Right atrium auricular region (tissue), 2 donors: ENCODE measurements at places on chromosomes 7 and 10.
A peak's percentile ranks its signal among the peaks of the same experiment; 100 is the strongest.

GRCh38 chr7:726854-727103 is 280 bp downstream of the DNAAF5 start:
- DNase-seq: no peak

DNA sequence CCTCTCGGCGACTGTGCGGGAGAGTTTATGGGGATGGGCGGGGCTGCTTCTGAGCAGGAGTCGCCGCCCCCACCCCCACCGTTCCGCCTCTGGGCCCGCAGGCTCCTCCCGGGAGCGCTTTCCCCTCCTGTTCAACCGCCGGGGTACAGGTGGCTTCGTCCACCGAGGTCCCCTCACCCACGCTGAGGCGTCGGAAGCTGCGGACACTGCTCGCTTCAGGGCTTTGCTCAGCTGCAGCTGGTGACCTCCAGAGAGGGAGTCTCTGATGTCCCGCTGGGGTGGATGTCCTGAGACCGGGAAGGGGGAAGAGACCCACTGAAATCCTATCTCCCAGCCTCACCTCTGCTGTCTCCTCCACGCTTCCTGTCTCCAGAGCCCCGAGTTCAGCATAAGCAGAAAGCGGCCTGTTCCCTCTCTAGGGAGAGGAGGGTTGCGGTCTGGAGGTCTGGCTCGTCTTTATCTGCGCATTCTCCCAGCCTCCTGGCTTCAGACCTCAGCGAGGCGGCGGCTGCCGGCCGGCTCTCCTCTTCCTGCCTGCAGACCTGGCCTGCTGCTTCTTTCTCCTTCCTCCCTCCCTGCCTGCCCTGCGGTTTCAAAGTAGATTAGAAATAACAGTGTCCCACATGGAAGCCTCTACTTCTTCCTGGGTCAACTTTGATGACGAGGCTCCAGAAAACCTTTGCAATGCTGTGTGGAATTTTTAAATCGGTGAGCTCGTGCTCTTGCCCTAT is 1.8 kb downstream of the CYP2E1 start:
- DNase-seq: no peak

GRCh38 chr10:124447751-124448466 is 1.9 kb downstream of the NKX1-2 start:
- DNase-seq: no peak

DNA sequence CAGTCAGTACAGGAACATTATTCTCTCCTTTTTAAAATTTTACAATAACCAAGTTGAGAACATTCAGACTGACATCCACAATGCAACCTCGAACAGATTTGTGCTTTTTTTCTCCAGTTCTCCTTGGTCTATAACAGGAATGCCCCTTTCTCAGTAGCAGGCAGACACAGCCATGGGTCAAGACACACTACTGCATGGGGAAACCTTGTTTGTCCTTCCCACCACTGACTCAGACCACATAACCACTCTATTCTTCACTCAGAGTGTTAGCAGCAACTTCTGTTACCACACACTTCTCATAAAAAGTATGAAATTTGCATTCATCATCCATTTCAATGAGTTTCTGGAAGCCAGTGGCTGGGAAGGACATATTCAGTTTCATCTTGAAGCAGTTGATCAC is 421.7 kb downstream of the ADRA2A start:
- no peak for DNase-seq

DNA sequence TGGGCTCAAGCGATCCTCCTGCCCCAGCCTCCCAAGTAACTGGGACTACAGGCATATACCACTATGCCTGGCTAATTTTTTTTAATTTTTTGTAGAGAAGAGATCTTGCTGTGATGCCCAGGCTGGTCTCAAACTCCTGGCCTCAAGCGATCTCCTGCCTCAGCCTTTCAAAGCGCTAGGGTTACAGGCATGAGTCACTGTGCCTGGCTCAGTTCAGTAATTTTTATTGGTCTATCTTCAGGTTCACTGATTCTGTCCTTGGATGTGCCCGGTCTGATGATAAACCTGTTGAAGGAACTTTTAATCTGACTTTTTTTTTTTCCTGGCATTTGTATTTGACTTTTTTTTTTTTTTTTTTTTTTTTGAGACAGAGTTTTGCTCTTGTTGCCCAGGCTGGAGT is 40.1 kb upstream of the STRIP2 start:
- DNase-seq: no peak

- no peak for DNase-seq
These were observed 148.4 kb upstream of the KAT6B start for GRCh38 chr10:74677951-74678350.

- peak; percentile 82 for DNase-seq
These were observed 240.2 kb upstream of the INHBA start for GRCh38 chr7:41943094-41943577.

- no peak for DNase-seq
These were observed 31.3 kb upstream of the GALNT11 start for GRCh38 chr7:151993977-151994676.

DNA sequence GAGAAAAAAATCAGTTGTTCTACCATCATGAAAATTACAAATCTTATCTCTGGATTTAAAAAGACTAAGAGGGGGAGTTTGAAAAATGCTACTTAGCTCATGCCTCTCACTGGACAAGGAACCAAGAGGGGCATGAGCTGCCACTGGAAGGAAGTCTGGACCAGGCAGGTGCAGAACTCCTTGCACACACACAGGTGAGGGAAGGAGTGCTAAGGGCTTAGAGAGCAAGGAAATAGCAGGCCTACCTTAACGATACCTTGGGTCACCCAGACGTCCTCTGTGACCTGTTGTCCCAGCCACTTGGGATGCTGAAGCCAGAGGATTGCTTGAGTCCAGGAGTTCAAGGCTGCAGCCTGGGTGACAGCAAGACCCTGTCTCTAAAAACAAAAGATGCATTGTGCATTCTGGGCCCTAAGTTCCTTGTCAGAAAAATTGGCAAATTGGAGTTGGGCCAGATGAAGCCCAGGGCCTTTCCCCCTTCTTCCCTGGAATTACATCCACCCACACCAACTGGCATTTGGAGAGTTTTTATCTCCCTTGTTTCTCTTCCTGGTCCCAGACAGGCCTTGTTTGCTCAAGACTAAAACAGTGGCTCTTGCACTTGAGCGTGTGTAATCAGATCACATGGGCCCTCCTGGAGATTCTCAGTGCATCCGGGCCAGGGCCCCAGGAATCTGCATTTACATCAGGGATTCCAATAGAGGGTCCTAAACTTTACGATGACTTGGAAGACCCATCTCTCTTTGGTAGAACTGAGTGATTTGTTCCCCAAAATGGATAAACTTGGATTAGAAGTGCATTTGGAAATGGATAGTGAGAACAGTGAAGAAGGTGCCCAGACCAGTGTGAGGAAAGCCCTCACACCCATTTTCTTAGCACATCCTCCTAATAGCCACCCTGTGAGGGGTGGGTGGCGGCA is 3.0 kb downstream of the DDIT4 start:
- DNase-seq: peak; percentile 68

DNA sequence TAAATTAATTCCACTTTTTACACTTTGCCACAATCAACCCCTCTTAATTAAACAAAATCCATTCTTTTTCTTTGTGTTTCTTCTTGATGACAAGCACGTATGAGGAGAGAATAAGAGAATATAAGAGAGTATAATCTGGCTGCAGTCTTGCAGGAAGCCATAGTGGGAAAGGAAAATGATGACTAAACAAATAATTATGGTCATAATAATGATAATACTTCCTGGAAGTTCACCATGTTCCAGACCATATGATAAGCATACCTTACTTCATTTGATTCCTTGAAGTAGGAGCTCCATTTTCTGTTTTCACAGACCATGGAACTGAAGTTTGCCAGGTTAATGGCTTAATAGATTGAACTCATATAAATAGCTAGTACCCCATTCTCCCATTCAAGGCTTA is 237.8 kb downstream of the SEMA3D start:
- no peak for DNase-seq

GRCh38 chr7:4268040-4268965 is 413.8 kb upstream of the FOXK1 start:
- peak; percentile 52 for DNase-seq

DNA sequence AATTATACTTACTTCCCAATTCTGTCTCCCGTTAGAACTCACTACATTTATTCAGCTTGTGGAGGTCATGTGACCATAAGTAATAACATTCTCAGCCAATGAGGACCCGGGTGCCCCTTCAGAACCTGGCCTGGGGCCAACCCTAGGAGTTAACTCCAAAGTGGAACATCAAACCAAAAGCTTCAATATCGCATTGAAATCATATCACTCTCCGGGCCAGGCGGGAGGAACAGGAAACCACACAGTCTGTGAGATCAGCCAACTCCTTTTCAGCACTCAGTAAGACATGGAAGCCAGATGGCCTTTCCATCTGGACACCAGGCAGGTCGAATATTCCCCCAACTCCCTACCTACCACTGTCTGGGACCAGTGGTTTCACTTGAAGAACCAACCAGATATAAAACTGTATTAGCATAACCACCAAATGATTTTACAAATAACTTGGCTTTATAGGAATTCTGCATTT is 5.5 kb downstream of the CREB3L2 start:
- DNase-seq: peak; percentile 80

DNA sequence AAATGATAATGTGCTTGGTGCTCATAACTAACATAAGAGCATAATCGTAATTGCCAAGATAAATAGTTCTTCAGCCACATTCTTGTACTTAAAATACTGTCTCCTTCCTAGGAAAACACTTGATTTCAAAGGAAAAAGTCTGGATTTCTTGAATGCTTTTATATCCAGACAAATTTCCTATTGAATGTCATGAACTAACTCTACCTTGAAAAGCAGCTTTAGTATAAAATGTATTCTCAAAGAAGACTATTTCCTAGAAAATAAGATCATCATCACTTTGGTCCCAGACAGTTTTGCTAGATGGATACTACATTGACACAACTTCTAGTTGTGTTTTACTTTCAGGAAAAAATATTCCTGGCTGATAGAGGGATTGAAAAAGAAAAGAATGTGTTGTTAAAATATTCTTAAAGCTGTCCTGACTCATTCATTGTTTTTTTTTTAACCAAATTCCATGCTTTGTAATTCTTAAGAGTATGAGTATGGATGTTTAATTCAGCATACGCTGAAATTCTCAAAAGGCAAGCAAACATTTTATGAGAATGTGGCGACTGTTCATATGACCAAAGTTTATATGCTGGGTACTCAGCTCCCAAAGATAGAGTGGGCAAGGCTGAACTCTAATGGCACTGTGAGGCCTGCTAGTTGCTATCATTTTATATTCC is 106.1 kb downstream of the PPP1R3A start:
- no peak for DNase-seq

GRCh38 chr10:133249094-133249780 is 11.6 kb downstream of the VENTX start:
- DNase-seq: no peak

DNA sequence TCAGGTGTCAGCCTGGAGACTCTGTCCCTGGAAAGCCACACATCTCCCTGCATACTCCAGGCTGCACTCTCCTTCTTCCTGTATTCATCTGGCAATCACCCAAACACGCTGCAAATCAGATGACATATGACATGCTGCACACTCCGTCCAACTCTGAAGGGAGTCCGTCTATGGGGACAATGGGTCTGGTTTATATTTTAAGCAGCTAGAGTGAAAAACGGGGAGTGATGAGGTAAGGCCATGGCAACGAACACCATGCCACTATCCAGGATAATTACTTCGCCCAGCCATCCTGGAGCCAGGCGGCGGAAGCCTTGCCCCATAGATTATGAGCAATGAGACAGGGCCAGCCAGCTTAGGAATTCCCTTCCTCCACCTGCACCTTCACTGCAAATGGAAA is 140.1 kb downstream of the PLXNA4 start:
- DNase-seq: no peak

DNA sequence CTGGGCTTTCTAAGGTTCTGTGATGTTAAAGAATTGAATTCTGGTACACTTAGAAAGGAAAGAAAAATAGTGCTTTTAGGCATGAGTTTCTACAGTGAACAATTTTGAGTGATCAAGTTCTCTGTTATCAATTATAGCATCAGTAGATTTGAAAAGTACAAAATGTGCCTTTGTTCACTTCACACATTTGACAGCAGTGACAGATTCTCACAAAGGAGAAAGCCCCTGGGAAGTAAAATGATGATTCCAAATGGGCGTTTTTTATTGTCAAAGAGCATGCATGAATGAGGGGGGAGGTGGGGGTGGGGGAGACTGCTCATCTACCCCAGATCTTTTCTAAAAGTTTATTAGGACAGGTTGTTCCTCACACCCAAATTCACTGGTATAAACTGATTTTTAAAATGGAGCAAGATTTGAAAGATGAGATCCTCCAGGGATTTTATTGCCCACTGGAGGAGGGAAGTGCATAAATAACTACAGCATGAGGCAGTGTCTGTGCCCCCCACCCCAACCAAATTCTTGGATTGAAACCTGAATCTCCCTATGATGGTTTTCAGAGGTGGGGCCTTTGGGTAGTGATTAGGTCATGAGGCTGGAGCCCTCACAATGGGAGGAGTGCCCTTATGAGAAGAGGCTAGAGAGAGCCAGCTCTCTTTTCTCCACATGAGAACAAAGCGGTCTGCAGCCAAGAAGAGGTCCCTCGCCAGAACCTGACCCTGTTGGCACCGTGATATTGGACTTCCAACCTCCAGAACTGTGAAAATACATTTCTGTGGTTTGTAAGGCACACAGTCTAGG is 79.5 kb downstream of the AOAH start:
- no peak for DNase-seq

DNA sequence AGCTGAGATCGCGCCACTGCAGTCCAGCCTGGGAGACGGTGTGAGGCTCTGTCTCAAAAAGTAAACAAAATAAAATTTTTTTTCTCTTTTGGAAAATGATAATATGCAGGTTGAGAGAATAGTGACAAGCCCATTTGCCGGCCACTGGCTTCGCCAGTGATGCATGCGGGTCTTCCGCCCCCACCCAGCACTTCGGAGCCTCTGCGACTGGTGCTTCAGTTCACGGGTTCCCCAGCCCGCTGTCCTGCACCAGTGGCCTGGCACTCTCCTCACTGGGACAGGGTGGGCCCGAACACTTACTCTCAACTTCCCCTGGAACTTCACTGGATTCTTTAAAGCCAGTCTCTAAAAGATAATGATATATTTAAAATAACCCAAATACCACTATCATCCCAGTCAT is 2.7 kb downstream of the SUN1 start:
- DNase-seq: no peak

GRCh38 chr10:12617191-12618175 is 268.1 kb downstream of the CAMK1D start:
- DNase-seq: no peak

DNA sequence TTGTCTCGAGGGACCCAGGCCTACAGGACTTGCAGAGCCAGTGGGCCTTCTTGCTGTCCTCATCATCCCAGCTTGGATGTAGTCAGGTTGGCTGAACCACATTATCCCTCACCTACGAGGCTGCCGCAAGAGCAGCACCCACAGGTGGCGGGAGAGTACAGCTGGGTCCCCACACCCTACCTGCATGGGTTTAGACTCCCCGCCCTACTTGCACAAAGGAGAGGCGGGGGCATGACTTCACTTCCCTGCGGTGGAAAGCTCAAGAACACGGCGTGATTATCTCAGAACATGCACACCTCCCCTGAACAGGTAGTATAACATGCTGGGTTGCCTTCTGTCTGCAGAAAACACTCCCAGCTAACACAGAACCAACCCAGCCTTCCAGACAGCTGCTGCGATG is 57.5 kb downstream of the CTBP2 start:
- no peak for DNase-seq
